ENCODE measurements at places on chromosomes 4 and X.

DNA sequence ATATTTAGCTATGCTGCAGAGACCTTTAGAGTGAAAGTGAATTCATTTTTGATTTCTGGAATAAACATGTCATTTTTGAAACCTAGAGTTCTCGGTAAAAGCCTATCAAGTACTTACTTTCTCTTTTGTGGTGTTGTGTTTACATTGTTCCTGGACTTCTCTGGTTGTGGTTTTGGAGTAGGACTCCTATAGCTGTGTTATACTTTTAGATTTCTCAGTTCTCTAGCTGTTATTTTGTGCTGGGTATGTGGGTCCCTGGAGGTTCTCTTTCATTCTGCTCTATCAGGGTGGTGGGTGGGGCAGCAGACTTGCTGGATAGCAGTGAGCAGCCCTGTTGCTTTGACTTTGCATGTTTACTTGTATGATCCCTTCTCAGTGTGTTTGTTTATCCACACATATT is 25.6 kb upstream of the MSMO1 start:
- DNase-seq = peak; percentile 21

DNA sequence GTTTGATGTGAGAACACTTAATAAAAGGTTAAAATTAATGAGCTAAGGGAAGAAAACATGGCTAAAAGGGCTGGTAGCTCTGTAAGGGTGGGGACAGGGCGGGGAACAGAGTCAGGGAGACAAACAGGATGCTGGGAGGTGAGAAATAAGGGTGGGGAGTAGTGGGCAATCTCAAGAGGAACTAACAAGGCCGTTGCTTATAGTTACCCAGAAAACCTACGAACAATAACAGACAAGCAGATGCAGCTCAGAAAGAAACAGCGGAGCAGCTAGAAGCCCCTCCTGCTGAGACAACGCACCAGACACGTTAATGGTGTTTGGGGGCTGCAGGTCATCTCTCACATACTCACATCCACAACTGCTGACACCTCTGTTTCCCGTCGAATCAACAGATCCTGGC is 9.7 kb upstream of the KLF3 start:
- no peak for DNase-seq

- no peak for DNase-seq
Observed at GRCh38 chr4:834368-835147, 8.6 kb upstream of the CPLX1 start.

DNA sequence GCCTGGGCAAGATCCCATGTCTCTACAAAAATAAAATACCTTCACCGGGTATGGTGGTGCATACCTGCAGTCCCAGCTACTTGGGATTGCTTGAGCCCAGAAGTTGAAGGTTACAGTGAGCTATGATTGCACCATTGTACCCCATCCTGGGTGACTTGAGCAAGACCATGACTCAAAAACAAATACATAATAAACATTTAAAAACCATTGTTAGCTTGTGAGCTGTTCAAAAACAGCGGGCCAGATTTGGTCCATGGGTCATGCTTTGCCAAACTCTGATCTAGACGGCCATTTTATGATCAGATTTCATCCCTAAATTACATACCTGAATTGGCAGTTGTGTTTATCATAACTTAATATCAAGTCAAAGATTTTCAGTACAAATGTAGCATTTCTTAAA is 76.0 kb upstream of the GPM6B start:
- no peak for DNase-seq

DNA sequence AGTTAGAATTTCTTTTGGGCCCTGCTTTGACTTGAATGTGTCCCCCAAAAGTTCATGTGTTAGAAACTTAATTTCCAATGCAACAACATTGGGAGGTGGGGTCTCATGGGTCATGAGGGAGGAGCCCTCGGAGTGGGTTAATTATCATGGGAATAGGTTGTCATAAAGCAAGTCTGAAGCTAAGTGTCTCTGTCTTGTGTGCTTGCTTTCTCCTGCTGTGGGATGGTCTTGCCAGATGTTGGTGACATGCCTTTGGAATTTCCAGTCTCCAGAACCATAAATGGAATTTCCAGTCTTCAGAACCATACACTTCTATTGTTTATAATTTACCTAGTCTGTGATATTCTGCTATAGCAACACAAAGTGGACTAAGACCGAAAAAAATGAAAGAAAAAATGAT is 71.6 kb downstream of the RASL11B start:
- DNase-seq = no peak

DNA sequence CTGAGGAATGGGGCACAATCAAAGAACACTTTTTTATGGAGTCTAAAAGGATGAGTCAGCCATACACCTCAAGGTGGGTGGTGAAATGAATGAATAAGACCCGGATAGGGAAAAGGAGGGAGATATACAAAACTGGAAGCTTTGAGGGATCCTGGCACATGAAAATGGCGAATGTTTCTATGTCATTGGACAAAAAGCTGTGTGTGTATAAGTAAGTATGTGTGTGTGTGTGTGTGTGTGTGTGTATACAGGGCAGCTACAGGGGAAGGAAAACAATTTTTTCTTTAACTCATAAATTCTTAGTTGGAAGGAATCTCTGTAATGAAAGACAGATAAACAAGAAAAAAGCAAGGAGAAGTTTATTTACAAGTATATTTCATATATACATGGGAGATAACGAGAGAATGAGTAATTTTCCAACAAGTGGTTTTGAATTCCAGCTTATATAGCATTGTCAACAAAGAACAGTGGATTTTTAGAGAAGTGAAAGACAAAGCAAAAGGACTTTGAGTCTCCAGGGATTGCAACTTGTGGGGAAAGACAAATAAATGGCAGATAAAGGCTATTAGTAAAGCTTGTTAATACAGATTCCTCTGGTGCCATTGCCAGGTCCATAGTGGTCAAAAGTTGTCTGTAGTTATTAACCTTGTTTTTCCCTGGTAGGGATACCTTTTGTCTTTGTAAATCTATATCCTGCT is 99.7 kb downstream of the MMRN1 start:
- no peak for DNase-seq

Measured in AG08396 (cell line).